Fibroblast of villous mesenchyme (primary cell): ENCODE measurements at places on chromosomes 7 and 10.

GRCh38 chr7:87171282-87171934, 19.2 kb downstream of the DMTF1 start:
- DNase-seq, result no peak

- DNase-seq, result no peak
Measured at GRCh38 chr7:89027781-89028180, 232.2 kb upstream of the TEX47 start.

GRCh38 chr7:30253796-30254165, 30.6 kb upstream of the ZNRF2 start:
- DNase-seq, result no peak

DNA sequence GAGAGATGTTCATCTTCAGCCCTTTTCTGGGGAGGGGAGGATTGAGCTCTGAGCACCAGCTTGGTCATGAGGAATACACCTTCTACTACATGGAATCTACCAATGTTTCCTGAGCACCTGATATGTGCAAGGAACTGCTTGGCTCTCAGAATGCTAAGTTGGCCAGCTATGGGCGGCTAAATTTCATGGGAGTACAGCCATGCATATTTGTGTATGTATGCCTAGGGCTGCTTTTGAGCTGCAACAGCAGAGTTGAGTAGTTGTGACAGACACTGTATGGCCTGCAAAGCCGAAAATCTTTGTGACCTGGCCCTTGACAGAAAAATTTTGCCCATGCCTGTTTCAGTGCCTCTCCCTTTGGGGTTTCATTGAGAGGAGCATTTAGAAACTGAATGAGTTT, 44.9 kb downstream of the NPY start:
- DNase-seq, result no peak

DNA sequence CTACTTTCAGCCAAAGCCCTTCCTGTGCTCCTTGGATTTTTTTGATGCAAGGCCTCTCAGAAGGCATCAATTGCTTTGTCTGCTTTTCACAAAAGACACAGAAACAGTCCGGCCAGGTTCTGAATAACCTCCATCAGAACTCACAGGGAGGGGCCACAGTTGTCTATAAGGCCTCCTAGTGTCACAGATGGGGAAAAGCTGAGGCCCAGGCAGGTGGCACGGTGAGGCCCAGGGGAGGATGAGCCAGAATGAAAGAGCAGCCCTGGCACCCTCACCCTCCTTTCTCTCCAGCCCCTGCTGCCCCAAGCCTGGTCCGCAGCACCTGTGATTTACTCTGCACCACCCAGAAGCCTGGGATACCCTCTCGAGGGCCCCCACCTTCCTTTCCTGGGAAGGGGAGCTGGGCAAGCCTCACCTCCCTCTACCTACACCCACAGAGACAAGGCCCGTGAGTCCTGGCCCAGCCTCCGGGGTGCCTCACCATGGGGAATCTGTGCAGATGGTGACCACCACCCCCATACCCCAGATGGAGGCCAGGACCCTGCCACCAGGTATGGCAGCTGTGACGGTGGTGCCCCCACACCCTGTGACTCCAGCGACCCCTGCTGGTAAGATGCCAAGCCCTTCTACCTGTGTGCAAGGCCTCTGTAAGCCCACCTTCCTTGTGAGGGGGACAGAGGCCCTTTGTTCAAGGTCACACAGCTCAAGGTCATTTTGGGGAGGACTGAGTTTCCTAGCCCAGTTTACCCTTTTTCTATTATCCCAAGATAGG, 26.2 kb upstream of the ZNF467 start:
- peak; percentile 6 for DNase-seq

GRCh38 chr10:34037499-34037898, 703.0 kb upstream of the NRP1 start:
- DNase-seq, result no peak

DNA sequence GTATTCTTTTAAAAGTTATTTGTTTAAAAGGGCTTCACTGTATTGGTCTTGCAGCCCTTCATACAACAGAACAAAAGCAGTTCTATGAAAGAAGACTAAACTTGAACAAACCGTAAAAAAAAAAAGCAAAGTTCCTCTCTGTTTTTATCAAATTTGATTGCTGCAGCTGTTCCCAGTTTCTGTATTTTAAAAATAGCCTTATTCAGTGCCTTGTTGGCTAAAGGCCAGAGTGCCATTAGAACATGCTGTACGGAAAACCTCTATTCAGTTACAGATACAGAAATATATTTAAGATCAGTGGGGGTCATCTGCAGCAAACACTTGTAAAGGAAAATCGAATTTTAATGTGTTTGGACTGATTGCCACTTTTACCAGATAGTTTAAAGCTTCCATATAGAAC, 207.8 kb upstream of the ETV1 start:
- peak; percentile 13 for DNase-seq

DNA sequence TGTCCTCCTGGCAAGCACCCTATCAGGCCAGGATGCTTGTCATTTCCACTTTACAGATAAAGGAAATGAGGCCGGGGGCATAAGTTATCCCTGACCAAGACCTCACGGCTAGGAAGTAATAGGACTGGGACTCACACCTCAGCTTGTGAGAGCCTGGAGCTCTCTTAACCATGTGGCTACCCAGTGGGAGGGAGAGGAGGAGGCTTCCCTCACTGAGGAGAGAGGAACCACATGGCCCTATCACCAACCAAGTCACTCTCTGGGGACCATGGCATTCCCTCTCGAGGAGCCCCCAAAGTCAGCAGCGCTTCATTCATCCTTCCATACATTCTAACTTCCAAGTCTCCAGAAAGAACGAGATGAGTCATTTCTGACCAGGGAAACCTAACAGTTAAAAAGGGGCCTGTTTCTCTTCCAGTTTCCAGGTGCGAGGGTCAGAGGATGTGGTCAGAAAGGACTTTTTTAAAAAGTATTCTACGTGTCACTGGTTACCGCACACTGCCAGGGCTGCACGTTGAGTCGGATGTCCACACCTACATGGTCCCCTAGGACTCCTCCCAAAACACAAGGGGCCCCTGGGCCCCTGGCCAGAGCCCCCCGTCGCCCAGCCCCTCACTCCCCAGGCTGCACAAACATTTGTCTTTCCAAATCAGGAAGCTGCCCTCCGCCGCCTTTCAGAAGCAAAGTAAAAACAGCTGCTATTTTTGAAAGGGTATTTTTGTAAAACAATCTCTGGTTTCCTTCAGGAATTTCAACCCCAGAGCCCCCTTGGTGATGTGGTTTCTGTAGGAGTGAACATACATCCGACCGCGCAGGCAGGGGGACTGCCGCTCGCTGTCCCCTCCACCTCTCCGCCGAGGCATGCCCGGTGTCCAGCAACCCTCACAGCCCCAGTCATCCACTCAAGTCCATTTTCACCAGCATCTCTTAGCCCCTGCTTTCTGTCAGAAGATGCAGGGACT, 128.2 kb upstream of the CHST15 start:
- peak; percentile 52 for DNase-seq

DNA sequence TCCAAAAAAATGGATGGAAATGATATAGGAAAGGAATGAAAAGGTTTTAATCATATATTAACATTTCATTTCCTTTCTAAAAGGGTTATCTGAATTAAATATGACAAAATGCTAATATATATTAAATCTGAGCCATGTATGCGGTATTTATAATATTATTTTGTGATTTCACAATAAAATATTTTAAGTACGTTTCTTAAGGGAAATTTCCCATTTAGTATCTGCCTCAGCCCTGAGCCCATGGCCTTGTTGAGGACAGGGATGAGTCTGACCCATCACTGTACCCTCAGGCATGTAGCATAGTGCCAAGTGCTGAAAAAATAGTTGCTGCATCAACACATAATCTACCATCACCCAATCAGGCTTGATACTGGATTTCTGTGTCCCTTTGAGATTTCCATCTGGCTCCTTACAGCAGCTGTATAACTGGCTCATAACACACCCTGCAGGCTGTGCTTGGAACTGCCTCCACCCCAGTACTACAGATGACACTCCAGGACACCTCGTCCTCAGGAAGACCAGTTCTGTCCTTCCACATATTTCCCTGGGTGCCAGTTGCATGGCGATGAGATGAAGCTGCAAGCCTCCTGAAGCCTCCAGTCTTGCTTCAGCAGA, 59.4 kb upstream of the ASAH2 start:
- no peak for DNase-seq

DNA sequence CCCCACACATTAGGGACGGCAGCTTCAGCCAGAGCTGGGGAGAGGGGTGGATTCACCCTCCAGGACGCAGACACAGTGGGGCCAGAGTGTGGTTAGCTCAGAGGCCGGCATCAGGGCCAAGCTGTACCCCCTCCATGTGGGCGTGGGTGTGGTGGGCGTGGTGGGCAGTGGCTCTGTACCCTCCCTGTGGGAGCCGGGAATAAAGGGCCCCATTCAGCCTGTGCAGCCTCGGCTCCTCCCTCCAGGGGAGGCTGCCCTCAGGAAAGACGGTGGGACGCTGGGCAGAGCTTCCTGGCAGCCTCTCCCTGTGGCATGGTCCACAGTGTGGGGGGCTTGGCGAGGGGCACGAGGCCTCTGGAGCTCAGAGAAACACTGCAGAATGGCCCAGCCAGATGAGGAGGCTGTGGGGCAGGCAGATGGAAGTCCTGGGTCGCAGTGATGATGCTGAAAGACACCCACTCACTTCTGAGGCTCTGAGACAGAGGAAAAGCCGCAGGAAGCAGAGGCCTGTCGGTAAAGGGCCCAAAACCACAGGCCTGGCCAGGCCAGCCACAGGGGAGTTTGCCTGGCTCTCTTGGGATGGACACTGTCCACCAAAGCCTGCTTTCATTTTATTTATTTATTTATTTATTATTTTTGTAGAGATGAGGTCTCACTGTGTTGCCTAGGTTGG, 108.0 kb downstream of the SH3PXD2A start:
- no peak for DNase-seq

GRCh38 chr7:83060218-83060617, 102.5 kb downstream of the PCLO start:
- no peak for DNase-seq

DNA sequence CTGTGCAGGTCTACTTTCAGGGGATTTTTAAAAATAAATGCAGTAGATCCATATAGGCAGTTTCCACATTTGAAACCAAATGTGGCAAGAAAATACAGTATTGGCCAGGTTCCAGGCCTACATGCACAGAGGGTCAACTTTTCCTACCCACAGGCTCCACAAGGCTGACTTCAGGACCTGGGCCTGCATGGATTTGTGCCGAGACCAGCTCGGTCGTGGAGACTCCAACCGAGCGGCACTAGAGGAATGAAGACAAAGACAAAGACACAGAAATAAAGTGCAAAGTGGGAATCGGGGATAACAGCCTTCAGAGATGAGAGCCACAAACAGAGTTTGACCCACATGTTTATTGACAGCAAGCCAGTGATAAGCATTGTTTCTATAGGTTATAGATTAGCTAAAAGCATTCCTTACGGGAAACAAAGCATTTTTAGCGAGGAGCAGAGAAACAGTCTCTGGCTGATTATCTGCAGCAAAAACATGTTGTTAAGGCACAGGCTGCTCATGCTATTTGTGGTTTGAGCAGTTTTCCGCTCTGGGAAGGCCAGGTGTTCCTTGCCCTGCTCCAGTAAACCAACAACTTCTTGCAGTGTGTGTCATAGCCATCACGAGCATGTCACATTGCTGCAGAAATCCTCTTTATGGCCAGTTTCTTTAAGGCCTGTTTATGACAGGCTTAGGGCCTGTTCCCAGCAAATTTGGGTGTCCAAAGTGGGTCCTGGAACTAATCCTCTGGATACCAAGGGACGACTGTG, 52.6 kb downstream of the ZNF37A start:
- DNase-seq, result peak; percentile 27

- peak; percentile 18 for DNase-seq
Measured at GRCh38 chr10:72605122-72605521, 20.8 kb downstream of the MICU1 start.

DNA sequence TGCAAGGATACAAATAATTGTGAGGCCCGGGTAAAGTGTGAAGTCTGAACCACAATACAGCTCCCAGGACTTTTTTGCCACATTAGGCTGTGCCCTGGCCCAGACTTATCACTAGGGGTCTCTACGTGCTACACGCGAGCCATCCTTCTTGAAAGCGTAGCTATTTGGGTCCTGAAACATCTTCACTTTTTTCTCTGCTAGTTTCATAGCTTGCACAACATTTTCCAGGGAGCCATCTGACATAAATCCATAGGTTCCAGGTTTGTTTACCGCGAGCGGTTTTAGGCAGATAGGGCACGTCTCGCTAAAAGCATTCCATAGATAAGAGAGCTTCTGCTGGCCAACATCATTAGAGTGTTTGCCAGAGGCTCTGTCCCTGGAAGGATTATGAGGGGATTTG, 226.5 kb downstream of the RPS24 start:
- DNase-seq, result peak; percentile 90

GRCh38 chr7:11848251-11848650, 16.3 kb upstream of the THSD7A start:
- DNase-seq, result no peak

DNA sequence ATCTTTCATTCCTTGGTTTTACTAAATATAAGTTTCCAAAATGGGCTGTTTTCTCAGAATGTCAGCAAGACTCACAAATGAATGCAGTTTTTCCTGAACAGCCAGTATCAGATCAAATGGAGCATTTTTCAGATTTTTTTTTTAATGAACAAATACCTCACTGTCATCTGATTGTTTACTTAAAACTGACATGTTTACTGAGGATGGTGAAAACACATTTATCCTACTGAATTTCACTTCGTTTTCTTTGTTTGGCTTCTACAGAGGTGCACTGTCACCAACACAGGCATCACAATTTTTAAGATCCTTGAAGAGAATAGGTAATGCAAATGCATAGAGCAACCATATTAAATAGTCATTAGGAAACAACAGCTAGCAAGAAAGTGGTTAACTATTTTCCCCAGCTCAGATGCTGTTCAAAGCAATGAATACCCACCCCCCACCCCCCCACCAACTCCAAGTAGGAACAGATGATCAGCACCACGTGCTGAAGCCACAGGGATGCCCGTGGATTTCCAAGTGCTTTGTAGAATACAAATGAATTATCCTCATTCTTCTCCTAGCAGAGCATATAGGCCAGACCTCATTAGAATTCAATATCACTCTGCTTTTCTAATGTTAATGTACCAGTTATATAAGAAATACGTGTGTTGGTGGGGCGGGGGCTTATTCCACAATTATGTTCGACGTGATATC, 205.9 kb downstream of the SKAP2 start:
- no peak for DNase-seq

GRCh38 chr7:148212731-148213130, 377.8 kb upstream of the C7orf33 start:
- DNase-seq, result no peak

DNA sequence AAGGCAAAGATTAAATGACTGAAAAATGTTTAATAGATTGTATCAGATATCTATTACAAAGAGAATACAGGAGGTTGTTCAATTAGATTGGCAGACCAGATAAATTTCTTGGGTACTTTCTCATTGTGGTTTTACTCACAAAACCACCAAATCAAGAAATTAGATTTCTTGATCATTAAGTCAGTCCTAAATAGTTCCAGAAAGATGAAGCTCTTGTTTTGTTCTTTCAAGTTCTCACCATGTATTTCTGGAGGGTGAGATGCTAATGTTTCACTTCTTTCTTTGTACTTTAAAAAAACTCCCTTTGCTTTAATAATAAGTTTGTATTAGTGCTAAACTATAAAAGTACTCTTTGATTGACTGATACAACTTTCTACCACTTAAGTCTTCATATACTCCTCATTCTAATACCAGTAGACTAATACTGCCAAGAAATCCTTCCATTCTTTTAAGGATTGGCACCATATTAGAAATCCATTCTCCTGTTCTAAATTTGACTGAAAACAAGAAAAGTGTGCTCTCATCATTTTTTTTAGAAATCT, 69.4 kb downstream of the RNF133 start:
- DNase-seq, result no peak

- DNase-seq, result no peak
Measured at GRCh38 chr10:80064120-80064886, 14.2 kb upstream of the TMEM254 start.
